ENCODE measurements at places on chromosomes 1 and 21. TPM values are rescaled to one million over a fixed set of nuclear protein-coding genes. Genes with fewer than 3 reads are reported as not detected.
A peak's percentile ranks its signal among the peaks of the same experiment; 100 is the strongest.

DNA sequence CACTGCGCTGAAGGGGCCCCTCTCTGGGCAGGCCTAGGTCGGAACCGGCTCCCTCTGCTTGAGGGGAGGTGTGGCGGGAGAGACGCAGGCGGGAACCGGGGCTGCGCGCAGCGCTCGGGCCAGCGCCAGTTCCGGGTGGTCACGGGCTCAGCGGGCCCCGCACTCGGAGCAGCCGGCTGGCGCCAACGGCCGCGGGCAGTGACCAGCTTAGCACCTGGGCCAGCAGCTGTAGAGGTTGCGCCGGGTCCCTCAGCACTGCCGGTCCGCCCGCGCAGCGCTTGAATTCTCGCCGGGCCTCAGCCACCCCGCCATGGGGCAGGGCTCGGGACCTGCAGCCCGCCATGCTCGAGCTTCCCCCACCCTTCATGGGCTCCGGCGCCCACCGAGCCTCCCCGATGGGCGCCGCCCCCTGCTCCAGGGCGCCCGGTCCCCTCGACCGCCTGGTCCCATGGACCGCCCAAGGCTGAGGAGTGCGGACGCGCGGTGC lies 254.6 kb downstream of the COL11A1 start:
- DNase-seq: no peak

DNA sequence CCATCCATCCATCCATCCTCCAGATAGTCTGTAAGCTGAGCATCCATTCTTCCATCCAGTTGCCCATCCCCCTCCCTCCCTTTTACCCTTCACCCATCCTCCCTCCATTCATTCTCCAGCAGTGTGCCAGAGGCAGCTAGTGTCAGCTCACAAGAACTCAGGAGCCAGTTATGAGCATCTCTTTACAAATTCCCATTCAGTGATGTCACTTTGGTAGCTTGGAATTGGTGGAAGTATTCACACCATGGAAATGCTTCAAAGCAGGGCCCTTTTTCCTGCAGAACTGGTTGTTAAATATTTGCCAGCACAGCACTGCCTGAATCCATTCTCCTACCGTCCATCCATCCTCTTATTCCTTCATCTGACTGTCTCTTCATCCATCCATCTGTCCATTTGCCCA lies 72.5 kb downstream of the ARHGEF10L start:
- DNase-seq: no peak

The SRRM1 gene
- total RNA-seq: 164 TPM

- DNase-seq: no peak
These were observed 15.8 kb downstream of the OR14I1 start for GRCh38 chr1:248686815-248687214.

DNA sequence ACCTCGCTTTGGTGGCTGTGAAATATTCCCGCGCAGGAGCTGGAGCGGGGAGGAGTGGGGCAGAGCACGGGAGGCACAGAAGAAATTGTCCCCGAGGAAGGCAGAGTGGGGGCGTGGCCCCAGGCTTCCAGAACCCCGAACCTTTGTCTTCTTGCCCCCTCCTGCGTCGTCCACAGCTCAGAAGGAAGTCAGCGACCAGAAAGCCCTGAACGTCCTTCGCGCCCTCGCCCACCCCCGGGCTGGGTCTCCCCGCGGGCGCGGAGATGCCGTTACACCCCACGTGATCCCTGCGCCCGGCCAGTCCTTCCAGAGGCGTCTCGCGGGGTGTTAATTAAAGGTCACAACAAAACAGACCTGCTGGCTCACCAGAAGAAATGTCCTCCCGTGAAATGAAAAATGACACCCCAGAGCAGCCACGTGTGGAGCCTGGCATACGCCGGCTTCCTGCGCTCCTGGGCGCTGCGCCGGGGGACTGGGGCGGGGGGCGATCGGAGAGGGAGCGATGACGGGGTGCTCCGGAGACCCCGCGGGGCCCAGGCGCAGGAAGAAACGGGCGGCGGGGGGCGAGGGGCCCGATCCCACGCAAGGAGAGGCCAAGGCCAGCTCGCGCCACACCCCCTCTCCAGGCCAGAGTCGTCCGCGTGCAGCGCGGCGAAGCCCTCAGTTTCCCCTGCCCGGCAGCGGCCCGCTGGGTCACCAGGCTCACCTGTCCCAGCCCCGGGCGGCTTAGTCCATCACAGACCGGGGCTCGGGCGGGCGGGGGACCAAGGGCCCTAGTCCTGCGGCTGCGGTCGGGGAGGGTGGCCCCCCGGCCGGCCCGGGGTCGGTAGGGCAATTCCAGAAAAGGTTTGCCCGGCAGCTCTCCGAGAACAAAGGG lies 995 bp upstream of the KIF26B start:
- peak; percentile 44 for DNase-seq

The TRIM67 gene
- not detected for total RNA-seq

DNA sequence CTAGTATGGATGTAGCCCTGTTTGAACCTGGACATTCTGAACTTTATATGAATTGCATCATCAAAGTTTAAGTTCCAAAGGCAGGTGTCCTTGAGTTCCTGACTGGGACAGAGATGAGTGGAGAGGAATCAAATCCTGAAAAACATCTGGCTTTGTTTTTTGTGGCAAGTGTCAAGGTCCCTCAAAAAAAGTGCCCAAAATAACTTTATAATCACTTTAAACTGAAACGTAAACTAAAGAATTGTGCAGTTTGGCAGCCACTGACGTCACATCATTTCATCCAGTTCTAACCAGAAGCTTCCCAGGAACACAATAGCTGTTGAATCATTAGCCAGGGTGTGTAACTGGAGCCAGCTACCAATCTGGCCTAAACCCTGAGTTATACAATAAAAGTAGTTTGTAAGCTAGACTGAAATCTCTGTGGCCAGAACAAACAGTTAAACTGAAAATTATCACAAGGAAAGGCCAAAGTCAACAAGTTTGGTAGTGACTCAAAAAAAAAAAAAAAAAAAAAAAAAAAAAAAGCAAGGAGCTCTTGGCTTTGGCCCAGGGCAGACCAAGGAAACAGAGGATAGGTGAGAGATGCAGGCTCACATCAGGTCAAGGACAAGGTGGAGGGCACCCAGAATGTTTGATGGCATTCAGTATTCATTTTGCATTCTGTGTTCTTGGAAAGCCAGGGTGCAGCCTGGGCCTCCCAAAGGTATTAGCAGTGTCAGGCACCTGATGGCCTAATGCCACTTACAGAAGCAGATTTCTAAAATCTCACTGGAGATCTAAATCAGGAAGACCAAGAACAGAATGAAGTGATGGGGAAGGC lies 74.3 kb downstream of the TNFSF18 start:
- no peak for DNase-seq

- DNase-seq: peak; percentile 72
These were observed 25.6 kb downstream of the PADI3 start for GRCh38 chr1:17274186-17275170.

- DNase-seq: no peak
These were observed 69.8 kb upstream of the ATP5PO start for GRCh38 chr21:33985117-33986050.

DNA sequence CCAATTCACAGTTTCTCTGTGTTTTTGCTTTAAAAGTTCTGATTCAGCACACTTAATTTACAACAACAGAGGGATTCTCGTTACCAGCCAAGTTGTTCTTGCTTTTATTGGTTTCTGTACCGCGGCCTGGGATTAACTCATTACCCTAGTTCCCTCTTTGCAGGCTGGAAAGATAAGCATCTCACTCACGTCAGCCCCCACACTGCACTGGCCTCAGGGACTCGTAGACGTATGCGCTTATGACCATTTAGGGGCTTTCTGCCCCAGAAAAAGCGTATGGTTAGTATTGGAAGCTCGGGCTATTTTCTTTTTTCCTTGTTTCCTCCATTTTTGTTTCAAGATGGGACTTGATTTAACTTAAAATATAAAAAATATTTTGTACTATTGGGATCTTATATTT lies 76.0 kb downstream of the POFUT2 start:
- DNase-seq: no peak

DNA sequence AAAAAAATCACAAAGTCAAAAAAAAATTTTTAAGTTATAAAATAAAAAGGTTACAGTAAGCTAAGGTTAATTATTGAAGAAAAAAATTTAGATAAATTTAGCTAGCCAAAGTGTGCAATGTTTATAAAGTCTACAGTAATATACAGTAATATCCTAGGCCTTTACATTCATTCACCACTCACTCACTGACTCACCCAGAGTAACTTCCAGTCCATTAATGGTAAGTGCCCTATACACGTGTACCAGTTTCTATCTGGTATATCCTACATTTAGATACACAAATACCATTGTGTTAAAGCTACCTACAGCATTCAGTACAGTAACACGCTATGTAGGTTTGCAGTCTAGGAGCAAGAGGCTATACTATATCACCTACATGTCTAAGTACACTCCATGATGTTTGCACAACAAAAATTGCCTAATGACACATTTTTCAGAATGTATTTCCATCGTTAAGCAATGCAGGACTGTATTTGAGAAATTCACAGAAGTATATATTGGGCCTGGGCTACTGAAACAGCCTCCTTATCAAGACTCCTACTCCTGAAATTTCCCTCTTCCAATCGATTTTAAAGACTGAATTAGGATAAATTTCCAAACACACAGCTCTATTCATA lies 155.1 kb downstream of the COP1 start:
- DNase-seq: no peak

DNA sequence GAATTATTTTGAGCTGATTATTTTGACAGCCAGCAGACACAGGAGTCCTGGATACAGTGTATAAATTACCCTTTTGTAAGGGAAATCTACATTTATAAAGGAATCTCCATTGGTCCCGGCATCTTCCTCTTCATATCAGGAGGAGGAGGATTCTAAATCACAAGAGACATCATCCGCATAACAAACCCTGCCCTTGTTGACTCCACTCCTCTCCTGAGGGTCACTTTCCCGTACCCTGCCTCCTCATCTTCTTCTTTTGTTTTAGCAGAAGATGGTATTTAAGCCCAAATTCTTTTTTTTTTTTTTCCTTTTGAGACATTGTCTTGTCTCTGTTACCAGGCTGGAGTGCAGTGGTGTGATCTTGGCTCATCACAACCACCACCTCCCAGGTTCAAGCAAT lies 14.6 kb upstream of the PKNOX1 start:
- DNase-seq: no peak

DNA sequence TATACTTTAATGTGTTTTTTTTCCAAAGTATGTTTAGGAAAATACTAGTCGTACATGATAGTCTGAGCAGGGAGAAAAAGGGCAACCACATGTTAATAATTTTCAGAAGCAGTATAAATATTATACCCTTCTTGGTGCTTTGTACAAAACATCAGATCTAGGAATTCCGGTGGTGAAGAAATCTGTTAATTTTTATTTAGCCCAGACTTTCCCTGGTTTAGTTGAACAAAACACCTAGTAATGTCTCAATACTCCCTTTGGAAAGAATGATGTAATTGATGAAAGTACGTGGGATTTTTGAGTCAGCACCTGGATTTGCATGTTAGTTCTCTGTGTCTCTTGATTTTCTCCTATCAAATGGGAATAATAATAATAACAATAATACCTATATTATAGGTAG lies 38.4 kb upstream of the KCNK2 start:
- DNase-seq: no peak

The CELA2B gene
- total RNA-seq: not detected

The ITGB2 gene
- 0.09 TPM for total RNA-seq

The GUCA2B gene
- not detected for total RNA-seq

DNA sequence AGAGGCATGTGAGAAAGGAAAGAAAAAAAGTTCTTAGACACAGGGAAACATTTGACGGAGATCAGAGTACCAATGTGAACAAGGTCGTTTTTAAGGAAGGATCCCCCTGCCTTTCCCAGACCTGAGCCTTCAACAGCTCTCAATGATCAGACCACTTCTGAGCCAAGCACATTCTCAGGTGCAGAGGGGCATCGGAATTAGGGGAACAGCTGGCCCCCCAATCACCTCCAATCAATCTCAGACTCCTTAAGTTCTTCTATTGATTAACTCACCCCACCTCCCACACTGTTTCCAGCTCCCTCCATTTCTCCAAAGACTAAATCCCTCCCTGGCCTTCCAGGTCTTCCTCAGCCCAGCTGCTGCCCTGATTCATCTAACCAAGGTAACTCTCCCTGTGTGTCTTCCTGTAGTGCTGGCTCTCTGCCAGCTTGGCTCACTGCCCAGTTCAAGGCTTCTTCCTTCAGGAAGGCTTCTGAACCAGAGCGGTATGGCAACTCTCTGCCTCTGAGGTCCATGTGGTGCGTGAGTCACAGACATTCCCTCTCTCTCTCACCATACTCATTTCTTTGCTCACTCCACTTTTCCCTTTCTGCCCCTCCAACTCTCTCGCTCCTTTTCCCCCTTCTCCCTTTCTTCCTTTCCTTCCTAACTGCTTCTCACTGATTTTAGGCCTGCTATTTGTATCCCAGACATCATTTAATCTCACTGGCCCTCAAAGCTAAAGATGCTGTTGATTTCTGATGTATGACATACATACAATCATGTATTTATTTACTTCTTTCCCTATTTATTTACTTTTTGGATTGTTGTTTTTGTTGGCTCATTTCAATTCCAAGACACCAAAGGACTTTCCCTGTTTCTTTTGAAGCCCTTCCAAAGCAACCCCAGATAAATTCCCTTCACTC lies 18.1 kb downstream of the CFAP45 start:
- no peak for DNase-seq

The ZNF683 gene
- not detected for total RNA-seq

- DNase-seq: no peak
These were observed 46.6 kb downstream of the CRB1 start for GRCh38 chr1:197314682-197315081.

DNA sequence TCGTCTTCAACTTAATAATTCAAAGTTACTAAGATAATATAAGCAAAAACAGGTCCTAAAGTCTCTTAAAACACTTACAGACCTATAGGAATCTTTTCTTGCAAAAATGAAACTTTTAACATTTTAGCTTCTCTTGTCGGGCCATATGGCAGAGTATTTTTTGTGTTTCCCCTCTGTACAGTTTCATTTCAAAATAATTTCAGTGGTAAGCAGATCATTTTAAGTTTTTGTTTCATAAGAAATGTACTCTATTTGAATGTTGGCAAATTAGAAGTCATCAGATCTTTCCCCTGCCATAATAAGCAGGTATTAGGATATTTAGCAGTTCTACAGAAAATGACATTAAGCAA lies 37.9 kb downstream of the RGL1 start:
- DNase-seq: no peak

The LINGO4 gene
- total RNA-seq: not detected

DNA sequence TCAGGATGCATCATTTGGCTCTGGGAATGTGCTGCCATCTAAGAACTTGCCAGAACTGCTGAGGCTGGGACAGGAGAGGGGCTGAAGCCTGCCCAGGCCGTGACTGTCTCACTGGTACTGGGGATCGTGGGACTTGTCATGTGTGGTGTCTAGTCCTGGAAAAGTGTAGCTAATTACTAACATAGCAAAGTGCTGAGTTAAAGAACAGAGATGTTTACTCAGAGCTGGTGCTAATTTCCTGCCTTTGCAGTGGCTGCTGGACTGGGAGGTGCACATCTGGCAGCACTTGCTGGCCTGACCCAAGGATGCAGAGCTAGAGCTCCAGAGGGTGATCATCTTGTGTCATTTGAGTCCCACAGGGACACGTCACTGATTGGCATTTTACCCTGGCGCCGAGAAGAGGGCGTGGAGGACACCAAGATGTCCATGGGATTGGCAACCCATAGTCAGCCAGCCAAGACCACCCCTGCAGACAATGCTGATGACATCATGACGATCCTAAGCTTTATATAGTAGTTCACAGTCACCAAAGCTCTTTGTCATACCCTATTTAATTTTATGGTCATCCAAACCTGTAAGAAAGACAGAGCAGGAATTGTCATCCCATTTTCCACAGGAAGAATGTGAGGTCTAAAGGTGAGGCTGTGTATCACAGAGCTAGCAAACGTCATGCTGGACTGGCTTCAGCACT lies 110.1 kb upstream of the SLC44A3 start:
- DNase-seq: no peak

The GJB5 gene
- total RNA-seq: not detected

All from neural progenitor cell (in vitro differentiated cells).